ENCODE measurements at places on chromosomes 5 and 9. TPM values are rescaled to one million over a fixed set of nuclear protein-coding genes. Genes with fewer than 3 reads are reported as not detected.
A peak's percentile ranks its signal among the peaks of the same experiment; 100 is the strongest.

Gene UAP1L1
- total RNA-seq = 12.7 TPM

DNA sequence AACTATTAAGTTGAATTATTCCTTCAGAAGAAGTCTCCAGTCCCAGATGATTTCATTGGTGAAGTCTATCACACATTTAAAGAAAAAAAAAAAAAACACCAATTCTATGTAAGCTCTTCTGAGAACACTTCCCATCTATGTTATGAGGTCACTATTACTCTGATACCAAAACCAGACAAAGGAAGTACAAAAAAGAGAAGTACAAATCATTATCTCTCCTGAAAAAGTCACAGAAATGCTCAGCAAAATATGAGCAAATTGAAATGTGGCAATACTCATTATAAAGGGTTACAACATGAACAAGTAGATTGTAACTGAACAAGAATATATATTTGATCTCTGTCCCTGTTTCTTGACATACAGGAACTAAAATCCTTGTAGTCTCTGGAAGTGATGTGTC lies 280.4 kb downstream of the TLE1 start:
- no peak for DNase-seq

DNA sequence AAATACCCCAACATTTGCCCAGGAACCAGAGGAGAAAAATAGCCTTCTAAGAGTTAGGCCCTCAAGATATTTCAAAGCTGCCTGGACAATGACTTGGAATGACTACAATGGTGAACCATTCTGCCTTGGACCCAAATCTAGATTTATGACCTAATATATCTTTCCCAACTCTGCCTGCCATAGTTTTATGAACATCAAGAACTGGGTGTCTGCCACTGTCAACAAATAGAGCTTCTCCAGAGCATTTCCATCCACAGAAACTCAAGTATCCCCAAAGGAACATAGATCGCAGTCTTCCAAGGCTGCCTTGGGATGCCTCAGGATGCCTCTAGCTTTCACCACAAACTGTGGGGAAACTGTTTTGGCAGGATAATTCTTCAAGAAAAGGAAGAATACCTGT lies 48.2 kb upstream of the NFIB start:
- DNase-seq = peak; percentile 99

Gene SHOC1
- 0.09 TPM for total RNA-seq

GRCh38 chr5:54873691-54874090 lies 111.7 kb downstream of the ESM1 start:
- DNase-seq = peak; percentile 37

DNA sequence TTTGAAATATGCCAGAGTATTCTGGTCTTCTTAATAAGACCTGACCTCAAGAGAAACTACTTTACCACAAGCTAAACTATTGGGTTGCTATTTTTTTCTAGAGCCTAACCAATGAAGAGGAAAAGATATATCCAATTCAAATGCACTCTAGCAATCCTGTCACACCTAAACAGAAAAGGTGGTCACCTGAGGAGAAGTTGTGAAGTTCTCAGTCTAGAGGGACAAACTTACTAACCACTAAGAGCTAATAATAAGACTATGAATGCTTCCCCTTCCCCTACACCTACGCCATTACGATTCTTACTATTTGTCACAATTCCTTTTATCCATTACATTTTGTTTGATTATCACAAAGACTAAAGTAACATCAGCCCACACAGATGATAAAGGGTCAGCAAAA lies 29.7 kb downstream of the RLN2 start:
- DNase-seq = no peak

Measured in fibroblast of the aortic adventitia (primary cell).